ENCODE measurements at places on chromosomes 11 and 22.

DNA sequence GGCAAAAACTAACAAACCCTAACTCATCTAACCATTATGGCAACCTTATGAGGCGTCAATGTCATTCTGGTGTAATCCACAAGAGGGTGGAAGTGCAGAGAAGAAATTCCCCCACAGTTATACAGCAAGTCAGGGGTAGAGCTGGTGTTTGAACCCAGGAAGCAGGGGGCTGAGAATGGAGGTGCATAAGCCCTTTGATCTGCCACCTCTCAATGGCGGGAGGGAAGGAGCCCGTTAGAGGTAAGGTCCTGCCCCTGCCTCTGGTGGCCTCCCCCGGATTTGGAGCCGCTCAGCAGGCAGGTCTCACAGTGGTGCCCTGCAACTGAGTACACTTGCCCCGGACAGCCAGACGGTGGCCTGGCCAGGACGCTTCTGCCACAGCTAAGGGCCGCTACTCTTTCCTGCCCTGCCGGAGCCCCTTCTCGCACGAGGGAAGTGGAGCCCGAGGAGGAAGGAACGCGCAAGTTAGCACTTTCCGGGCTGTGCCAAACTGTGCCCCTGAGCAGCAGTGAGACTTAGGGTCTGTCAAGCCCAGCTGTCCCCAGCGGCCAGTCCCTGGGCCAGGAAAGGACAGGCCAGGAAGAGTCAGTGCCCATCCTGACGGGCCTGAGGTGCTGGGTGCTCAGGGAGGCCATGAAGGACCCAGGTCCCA lies 1.1 kb downstream of the FXYD2 start:
- DNase-seq = no peak

GRCh38 chr11:117627259-117627658 lies 169.8 kb downstream of the DSCAML1 start:
- peak; percentile 89 for DNase-seq

GRCh38 chr11:22273781-22274180 lies 64.4 kb upstream of the SLC17A6 start:
- DNase-seq = no peak

DNA sequence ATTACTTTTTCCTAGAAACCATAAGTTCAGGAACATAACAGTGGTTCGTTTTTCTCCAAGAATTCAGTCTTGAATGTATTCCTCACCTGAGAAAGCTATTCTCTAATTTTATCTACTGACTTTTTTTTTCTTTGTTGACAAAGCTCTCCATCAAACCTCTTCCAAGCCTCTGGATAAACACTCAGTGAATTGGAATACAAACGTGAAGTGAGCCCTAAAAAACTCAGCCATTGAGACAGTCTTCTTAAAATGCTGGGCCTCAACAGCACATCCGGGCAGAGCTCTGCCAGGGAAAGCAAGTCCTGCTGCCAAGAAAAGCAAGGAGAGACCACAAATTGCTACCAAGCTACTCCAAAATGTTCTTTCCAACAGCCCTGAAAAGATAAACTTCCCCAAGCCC lies 7.7 kb upstream of the SLC1A2 start:
- peak; percentile 70 for DNase-seq

DNA sequence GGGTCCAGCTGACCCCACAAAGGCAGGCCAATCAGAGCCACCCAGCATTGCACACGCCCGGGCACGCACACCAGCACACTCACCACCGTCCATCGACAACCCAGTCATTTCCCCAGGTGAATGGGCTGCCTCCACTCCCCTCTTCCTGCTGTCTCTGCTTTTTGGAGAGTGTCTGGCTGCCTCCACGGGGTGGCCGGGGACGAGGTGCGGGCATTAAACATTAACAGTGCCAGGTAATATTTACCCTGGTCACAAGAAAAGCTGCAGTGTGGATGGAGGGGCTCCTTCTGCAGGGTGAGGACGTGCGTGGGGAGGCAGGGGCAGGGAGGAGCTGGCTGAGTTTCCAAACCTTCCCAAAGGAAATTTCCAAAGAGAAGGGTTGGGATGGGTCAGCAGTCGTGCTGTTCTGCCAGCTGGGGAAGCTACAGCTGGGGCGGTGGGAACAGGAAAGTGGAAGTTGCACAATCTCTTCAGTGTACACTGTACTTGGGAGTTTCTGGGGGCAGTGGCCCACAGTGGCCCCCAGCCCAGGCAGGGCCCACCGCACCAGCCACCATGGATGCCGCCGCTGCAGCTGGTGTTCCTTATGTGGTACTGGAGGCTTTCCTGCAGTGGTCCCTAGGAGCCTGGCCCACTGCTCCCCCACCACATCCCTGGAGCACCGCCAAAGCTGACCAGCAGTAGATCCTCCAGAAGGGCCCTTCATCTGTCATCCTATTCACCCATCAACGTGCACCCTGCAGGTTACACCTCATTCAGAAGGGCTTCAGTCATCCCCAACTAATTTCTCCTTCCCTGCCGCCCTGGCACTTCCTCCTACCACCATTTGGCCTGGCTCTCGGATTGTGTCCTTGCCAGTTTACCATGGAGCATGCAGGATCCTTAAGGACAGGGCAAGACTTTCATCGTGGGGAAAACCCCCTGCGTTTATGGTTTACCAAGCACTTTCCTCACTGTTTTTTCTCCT lies at the start of gene FXYD2:
TSS of gene FXYD2 (minus strand) at position 174 of the 967 bp plus-strand sequence. CDS start at position 108, 66 bp downstream.
- DNase-seq = no peak

GRCh38 chr11:115198321-115198741 lies 305.9 kb downstream of the CADM1 start:
- DNase-seq = no peak

GRCh38 chr11:116984186-116984585 lies 114.0 kb downstream of the SIK3 start:
- no peak for DNase-seq

DNA sequence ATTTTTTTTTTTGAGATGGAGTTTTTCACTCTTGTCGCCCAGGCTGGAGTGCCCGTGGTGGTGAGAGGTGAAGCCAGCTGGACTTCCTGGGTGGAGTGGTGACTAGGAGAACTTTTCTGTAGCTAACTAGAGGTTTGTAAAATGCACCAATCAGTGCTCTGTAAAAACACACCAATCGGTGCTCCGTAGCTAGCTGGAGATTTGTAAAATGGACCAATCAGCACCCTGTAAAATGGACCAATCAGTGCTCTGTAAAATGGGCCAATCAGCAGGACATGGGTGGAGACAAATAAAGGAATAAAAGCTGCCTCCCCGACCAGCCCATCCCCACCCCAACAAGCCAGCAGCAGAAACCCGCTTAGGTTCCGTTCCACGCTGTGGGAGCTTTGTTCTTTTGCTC lies 4.4 kb upstream of the RAPSN start:
- no peak for DNase-seq
